ENCODE measurements at places on chromosomes 16 and 17.

DNA sequence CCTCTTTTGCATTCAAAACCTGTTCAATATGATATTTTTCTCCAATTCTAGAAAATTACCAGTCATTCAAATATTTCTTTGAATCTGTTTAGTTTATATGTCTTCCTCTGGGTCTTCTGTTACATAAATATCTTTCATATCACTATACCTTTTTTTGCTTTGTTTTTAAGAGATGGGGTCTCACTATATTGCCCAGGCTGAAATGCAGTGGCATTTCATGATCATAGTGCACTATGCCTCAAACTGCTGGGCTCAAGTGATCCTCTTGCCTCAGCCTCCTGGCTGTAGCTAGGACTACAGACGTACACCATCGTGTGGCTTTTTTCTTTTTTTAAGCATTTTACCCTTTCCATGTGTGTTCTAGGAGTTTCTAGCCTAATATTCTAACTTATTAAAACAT lies 38.8 kb downstream of the NSRP1 start:
- DNase-seq: no peak

DNA sequence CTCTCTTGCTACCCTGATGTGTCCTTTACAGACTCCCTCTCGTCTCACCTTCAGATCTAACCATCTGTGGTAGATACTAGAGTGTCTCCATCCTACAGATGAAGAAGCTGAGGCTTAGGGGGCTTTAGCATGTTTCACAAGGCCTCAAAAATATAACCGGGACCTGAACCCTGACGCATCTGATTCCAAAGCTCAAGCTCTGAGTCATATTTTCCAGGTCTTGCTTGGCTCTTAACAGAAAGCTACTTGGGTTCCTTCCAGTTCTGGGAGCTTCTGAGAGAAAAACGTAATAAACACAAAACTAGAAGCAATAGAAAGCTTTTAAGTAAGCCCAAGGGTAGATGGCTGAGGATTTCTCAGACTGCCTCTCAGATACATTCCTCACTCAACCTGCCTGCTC lies 224.3 kb upstream of the EEF2KMT start:
- no peak for DNase-seq

- DNase-seq: no peak
Observed at GRCh38 chr16:85394456-85395206, 218.5 kb upstream of the GSE1 start.

DNA sequence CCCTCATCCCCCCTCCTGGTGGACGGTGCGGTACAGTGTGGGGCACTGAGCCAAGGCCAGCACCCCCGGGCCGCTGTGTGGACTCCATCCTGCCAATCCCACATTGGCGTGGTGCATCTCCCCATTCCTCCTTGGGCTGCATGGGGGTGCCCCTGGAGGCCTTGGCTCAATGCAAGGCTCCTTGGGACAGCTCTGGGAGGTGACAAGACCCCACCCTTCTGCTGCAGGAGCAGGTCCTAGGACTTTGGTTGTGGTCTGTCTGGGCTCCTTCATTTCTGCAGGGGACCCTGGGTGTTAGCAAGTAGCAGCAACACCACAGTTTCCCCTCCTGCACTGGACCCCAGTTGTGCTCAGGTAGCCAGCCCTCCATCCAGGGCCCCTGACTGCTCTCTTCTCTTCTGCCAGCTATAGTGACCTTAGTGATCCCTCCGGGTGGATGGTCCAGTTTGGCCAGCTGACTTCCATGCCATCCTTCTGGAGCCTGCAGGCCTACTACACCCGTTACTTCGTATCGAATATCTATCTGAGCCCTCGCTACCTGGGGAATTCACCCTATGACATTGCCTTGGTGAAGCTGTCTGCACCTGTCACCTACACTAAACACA lies 1.3 kb downstream of the PRSS21 start:
- DNase-seq: no peak

- DNase-seq: no peak
Observed at GRCh38 chr17:74978240-74978639, 5.7 kb upstream of the HID1 start.
